Globus pallidus (tissue), 1 donor: ENCODE measurements at places on chromosomes 11 and 22.

GRCh38 chr22:35784633-35785032 lies 67.0 kb downstream of the APOL5 start:
- DNase-seq, result no peak

GRCh38 chr22:47401592-47401898 lies 639.1 kb downstream of the TBC1D22A start:
- DNase-seq, result no peak

DNA sequence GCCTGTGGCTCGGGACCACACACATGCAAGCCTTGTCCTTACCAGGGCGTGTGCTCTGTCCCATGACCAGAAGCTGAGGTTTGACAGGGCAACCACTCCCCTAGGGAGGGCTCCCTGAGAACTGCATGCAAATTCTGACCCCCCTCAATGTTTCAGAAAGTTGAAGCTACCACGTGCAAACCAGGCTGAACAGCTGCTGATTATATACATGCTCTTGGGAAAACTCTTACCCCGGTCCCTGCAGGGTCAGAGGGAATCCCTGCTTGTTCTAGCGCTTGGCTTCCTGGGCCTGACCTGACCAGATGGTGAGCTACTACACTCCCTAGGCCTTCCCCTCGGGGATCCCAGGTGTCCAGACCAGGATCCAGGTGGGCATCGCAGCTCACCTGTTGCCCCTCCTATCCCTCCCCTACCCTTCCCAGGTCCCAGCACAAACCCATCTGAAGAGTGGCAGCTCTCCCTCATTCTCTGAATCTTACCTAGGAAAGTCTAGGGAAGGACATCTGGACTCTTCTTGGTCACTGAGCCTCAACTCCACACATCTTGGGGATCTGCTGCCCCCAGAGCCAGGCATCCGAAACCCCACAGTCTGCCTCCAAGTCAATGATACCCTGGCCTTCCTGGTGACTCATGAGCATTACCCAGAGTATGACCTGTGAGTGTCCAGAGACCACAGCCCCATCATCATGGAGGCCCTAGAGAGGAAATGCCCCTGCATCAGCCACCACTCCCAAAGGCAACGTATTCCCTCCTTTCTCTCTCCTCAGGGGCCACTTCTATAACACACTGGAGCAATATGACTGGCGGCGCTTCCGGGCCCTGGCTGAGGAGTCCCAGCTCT lies 61.5 kb downstream of the BTG4 start:
- DNase-seq, result peak; percentile 11

GRCh38 chr22:40250608-40251007 lies 72.9 kb downstream of the TNRC6B start:
- no peak for DNase-seq

DNA sequence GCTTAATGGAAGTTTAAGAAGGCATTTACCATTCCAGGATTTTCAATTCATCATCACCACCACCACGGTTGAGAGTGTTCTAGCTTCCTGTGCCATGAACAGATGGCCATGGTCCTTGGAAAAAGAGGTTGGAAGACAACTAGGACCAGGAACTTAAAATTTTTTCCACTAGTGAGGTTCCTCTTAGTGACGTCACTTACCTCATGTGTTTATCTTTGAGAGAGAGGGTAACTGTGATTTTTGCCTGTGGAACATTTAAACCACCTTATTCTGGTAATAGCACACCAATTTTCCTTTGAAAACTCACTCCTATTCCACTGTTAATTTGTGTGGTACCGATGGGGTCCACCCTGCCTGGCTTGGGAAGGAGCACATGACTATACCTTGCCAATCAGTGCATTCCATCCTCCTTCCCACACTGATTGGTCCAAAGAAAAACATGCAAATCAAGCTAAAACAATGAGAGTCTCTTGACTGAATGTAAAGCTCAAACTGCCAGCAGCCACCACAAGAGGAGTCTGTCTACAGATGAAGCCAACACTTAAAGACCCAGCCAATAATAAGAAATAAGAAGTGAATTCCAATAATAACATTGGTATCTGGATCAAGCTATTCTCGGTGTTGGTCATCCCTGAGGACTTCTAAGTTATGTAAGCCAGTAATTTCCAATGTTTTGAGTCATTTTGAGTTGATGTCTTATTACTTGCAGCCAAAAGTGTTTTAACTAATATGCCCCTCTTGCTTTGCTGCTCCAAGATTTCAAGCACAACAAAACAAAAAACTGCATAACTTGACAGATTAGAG lies 111.8 kb downstream of the MPPED2 start:
- no peak for DNase-seq

- DNase-seq, result no peak
Measured at GRCh38 chr11:59172345-59173079, 580 bp downstream of the DTX4 start.

DNA sequence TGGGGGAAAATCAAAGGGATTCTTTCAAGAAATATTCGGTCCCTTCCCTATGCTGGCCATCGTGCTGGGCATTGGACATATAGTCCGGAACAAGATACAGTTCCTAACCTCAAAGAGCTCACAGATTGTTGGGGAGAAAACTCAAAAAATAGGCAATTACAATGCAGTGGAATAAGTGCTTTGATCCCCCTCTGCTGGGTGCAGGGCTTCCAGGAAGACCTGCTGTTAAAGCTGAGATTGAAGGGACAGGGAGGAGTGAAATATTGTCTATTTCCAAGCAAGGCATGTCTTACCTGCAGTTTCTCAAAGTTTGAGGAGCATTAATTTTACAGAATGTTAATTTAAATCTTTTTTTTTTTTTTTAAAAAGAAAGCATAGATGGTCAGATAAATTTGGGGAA lies 75.1 kb upstream of the SESN3 start:
- DNase-seq, result no peak

- peak; percentile 47 for DNase-seq
Measured at GRCh38 chr22:29635734-29636357, 32.4 kb downstream of the NF2 start.

DNA sequence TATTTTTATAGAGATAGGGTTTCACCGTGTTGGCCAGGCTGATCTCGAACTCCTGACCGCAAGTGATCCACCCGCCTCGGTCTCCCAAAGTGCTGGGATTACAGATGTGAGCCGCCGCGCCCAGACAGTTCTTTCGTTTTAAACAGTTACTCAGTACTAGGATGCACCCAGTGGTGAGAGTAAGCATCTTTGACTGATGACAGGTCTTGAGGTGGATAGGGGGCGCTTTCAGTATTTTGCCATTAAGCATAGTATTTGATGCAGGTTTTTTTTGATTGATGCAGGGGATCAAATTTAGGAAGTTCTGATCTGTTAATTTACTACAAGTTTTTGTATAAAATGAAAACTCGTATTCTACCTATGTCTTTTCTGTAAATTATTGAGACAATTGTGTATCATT lies 13.2 kb upstream of the TRIM34 start:
- DNase-seq, result no peak

- no peak for DNase-seq
Measured at GRCh38 chr11:44171518-44171917, 76.0 kb downstream of the EXT2 start.

DNA sequence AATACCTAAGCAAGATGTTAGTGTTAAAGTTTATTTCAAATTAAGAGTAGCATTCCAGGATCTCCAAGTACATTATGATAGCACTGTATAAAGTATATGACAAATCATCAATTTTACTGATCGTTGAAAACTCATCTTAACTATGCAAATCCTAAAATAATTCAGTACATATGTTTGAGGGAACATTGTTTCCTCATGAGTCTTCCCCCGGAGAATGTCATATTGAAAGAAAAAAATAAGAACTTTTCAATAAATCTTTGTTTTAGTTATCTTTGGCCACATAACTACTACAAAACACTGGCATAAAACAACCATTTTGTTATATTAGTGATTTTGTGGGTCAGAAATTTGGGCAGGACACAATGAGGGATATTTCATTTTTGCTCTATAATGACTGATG lies 135.4 kb downstream of the METTL15 start:
- DNase-seq, result no peak

DNA sequence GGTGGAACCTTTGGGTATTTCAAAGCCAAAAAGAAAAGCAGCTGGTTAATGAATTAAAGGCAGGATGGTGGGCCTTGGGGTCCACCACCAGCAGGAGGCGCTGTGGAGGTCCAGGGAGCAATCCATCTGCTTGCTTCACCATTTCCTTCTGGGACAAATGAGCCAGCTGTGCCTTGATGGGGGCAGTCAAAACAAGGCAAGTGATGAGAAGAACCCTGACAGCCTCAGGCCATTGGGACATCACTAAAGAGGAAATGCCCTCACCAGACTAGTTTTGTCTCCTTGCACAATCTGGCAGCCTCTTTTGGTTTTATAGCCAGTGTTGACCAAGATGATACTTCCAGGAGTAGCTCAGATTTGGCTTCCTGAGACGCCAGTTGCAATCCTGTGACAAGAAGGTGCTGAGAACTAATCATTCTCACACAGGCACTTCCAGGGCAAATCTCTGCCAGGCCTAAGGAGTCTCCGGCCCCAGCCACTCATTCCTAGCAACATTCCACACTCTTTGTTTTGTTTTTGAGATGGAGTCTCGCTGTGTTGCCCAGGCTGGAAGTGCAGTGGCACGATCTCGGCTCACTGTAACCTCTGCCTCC lies 38.2 kb upstream of the WEE1 start:
- DNase-seq, result peak; percentile 45

DNA sequence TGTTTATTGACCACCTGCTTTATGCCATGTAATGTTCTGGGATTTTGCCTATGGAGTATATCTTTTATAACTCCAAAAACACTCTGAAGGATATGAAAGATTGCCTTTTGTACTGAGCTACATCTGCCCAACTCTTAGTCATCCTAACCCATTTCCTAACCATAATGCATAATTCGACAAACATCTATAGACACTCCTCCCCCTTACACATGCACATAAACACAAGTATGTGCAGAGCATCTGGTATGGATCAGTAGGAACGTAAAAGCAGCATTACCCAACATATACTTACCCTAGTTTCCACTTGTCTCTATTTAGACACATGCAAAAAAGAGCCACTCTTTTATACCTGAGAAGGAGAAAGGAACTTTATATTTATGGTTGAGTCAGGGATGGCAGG lies 272.8 kb downstream of the FAM76B start:
- DNase-seq, result no peak

- no peak for DNase-seq
Measured at GRCh38 chr11:115612046-115612730, 108.0 kb upstream of the CADM1 start.

DNA sequence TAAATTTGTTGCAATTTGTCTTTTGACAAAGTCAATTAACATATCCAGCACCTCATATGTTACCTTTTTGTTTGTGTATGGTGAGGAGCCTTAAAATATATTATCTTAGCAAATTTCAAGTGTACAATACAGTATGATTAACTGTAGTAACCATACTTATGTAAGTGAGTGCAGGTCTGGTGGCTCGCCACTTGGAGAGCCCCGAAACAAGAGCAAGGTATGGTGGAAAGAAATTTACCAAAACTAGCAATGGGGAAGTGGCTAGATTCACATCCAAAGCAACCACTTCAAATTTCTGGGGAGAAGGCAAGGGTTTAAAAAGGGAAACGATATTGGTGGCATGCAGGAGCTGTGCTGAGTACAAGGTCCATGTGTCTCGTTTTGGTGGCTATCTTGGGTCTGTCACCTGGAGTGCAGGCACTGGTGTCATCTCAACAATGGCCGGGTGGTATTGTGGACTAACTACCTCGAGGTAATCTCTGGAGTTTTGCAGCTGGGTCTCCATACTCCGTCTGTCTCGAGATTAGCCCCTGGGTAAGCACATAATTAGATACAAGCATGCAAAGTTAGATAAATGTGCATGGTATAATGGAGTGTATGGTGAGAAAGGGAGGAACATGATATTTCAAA lies 8.2 kb upstream of the FNBP4 start:
- DNase-seq, result no peak

GRCh38 chr11:2156416-2157182 lies 4.4 kb downstream of the INS start:
- DNase-seq, result peak; percentile 23

GRCh38 chr11:76234021-76234415 lies 27.7 kb upstream of the WNT11 start:
- DNase-seq, result no peak

GRCh38 chr11:115197433-115197832 lies 306.8 kb downstream of the CADM1 start:
- no peak for DNase-seq

GRCh38 chr11:27437829-27438594 lies 34.6 kb downstream of the LGR4 start:
- DNase-seq, result no peak

DNA sequence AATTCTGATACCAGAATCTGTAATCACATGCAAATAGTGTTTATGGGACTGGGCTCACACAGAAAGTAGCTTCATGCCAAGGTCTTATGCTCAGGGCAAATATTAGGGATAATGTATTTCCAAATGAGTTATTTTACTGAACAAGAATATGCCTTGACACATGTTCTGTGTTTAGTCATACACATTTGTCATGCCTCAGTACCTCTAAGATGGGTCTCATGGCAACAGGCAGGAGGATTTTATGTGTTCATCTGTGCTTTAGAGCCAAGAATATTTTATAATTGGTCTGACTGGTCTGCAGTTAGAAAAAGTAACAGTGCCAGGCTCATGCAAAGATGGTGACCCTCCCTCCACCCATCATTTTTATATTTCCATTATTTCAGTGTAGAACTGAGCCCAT lies 49.1 kb downstream of the JAM3 start:
- no peak for DNase-seq

- no peak for DNase-seq
Measured at GRCh38 chr11:110908401-110909105, 196.3 kb upstream of the ARHGAP20 start.

GRCh38 chr11:70176940-70177689 lies 26.0 kb upstream of the FADD start:
- DNase-seq, result no peak

DNA sequence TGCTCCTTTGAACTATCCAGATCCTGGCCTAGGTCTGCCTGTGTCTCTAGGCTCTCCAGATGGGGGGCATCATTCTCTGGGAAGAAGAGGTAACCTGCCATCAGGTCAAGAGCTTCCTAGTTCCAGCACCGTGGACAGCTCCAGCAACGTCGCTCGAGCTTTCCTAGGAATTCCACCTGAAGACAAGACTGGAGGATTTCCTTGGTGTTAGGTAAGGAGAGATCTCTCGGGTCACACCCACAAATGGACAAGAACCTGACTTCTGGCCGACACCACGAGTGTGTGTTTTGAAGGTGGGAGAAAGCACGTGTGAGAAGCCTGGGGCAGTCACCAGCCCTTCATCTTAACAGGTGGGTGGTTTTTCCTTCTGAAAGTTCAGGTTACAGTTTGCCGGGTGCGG lies 1.2 kb downstream of the PRG3 start:
- no peak for DNase-seq

DNA sequence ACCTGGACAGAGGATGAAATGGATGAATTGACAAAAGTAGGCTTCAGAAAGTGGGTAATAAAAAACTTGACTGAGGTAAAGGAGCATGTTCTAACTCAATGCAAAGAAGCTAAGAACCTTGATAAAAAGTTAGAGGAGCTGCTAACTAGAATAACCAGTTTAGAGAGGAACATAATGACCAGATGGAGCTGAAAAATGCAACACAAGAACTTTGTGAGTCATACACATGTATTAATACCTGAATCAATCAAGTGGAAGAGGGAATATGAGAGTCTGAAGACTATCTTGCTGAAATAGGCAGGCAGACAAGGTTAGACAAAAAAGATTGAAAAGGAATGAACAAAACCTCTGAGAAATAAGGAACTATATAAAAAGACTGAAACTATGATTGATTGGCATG lies 47.9 kb upstream of the SLC22A9 start:
- no peak for DNase-seq

- no peak for DNase-seq
Measured at GRCh38 chr22:29343313-29343805, 27.9 kb upstream of the RASL10A start.

GRCh38 chr22:36776722-36777121 lies 803 bp upstream of the IFT27 start:
- DNase-seq, result no peak
